ENCODE measurements at places on chromosomes 3 and 15.
A peak's percentile ranks its signal among the peaks of the same experiment; 100 is the strongest.

DNA sequence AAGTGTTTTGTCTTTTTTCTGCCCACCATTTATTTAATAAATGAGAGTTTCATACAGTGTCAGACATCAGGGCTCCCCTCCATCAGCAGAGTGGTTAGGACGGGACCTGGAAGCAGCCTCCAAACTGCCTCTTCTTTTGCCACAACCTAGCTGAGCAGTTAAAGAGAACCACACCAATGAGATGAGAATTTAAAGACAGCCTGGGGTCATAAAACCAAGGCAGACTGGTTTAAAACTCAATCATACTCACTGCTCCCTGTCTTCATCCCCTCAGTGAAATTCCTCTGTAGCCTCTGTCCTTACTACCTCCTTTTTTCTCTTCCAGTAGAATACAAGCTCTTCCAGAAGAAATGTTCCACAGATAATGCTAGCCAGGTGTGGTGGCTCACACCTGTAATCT, 78.7 kb downstream of the WWTR1 start:
- no peak for DNase-seq

DNA sequence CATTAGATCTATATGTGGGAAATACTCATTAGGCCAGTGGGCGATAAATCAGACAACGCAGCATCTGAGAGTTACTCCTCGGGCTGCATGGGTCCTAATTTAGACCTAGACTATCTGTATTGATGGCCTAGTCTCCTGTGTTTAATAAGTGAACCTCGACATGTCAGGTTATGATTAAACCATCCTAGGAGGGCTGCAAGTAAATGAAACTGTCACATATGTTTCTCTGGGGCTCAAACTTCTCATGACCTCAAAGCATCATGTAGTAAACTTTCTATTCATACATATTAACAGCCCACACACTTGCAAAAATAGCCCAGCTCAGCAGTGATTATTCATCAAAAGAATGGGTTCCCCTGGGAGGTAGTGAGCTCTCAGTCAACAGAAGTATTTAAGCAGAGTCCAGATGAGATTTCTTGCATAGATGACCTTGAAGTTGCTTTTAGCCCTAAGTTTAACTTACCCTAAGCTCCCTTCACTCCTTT, 51.6 kb downstream of the RAB11A start:
- DNase-seq: no peak

DNA sequence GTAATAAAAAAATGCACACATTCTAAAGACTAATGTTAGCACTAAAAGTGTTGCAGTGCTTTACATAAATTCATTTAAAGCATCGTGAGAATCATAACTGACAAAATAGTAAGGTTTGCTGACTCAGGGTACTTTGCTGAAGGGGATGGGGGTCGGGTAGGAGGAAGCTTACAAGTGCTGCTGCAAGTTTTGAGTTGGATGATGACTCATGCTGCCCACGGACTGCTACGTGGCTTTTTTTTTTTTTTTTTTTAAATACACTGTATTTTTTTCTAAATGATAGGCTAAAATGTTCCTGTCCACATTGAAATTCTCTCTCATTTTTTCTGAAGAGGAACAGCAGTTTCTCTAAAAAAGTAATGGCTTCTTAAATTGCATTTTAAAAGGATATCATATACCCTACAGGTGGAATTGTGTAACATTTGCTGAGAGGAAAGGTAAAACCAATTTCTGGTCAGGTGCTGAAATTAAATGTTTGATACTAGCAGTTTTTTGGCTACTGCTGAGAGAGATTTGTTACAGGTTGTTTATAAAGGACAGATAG, 2.2 kb downstream of the MAPK6 start:
- DNase-seq: peak; percentile 75

- DNase-seq: no peak
These were observed 526.7 kb upstream of the NAALADL2 start for GRCh38 chr3:174332391-174332790.

GRCh38 chr15:31396881-31397560, 70.4 kb downstream of the KLF13 start:
- no peak for DNase-seq

DNA sequence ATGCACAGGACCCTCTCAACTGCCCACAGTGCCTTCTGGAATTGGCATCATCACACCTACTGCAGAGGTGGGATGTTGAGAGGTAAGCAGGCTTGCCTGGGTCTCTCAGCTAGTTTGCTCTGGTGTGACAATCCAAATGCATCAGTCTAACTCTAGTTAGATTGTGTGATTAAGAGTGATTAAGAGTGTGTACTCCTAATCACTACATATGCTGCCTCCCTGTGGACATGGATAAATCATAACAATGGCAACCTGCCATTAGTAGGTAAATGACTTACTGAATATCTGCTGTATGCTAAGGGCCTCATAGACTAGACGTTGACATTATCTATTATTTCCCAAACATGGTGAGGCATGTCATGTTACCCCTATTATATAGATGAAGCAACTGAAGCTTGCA, 342.1 kb downstream of the OCA2 start:
- DNase-seq: no peak

GRCh38 chr3:112124907-112125607, 8.0 kb downstream of the GCSAM start:
- DNase-seq: no peak

DNA sequence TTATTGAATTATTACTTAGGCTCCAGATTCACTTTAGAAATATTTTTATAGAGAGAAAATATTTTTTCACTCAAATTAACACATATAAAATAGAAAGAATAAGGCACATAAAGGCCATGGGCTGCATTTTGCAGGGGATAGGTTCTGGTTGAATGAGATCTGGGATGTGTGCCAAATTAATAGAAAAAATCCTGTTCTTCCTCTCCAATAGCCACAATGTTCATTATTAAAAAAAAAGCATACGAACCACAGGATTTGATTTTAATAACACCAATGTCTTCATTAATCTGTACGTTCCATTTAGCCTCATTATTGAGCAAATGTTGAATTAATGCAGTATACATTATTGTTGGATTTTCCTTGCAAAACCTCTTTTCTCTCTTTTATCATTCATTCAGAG, 622.8 kb upstream of the AGTR1 start:
- no peak for DNase-seq
